NCI-H146 (cell line): ENCODE measurements at places on chromosomes 5 and 9.

DNA sequence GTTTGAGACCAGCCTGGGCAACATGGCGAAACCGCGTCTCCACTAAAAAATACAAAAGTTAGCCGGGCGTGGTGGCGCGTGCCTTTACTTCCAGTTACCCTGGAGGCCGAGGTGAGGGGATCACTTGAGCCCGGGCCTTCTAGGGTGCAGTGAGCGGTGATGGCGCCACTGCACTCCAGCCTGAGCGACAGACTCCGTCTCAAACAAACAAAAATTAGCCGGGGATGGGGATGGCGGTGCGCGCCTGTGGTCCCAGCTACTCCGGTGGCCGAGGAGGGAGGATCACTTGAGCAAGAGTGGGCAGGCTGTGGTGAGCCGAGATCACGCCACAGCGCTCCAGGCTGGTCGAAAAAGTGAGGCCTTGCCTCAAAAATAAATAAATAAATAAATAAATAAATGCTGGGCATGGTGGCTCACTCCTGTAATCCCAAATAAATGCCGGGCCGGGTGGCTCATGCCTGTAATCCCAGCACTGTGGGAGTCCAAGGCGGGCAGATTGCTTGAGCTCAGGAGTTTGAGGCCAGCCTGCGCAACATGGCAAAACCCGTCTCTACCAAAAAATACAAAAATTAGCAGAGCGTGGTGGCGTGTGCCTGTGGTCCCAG, 16.0 kb upstream of the NSD1 start:
- DNase-seq: no peak

DNA sequence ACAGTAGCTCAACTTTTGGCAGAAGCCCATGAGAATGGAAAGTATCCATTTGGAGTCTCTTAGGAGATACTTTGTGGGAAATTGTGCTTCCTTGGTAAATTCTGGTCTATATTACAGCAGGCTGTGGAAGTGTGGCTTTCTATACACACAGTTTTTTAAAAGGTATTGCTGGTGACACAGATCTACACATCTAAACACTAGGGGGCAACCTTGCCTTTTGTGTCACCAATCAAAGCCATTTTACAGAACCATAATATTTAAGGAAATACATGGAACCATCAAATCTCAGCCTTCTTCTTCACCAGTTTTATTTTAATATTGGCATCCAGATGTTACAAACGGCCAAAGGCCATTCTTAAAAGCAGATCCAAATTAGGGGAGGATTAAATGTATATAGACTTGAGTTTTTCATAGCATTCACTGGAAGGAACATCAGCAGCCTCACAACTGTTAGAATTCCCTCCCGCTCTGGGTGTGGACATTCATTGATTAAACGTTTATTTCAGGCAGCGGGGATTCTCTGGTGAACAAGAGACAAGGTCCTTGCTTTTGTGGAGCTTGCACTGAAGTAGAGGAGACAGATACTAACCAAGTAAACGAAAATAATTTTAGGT, 132.4 kb upstream of the EPB41L4A start:
- DNase-seq: peak; percentile 42

GRCh38 chr9:34176089-34176488, 2.8 kb upstream of the UBAP1 start:
- no peak for DNase-seq

DNA sequence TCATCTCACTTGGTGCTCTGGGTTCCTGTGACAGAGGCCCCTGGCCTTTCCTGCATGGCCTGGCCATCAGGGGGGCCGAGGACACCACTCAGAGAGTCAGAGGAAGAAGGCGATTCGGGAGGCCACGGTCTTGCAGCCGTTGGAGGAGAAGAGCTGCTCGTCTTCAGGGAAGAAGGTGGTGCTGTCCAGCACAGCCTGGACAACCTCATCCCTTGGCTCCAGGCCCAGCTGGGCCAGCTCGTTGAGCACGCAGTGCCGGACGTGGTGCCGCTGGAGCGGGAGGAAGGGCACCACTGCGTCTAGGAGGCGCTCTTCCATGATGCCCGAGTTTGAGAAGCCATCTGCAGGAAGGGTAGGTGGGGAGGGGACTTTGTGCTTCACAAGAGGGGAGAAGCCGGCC, 3.2 kb downstream of the TOR2A start:
- DNase-seq: no peak

GRCh38 chr5:68367287-68367686, 151.7 kb downstream of the PIK3R1 start:
- DNase-seq: no peak

DNA sequence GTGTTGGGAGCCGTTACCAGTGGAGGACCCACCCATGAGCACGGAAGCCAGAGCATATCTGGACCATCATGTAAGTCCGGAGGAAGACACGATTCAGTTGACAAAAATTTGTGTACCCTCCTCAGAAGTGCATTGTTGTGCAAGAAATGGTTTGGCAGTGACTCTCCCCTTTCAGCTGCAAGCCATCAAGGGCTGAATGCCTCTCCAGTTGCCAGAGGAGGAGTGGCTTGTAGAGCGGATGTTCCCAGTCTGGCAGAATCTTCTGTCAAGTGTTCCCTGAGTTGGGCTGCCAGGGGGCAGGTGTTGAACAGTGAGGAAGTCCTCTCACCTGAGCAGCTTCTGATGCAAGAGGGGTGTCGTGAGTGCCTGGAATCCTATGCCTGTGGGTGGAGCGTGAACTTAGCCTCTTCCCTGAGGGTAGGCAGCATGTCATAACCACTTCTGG, 27.6 kb upstream of the CDKN2AIPNL start:
- no peak for DNase-seq

GRCh38 chr9:14531341-14532269, 161.6 kb downstream of the ZDHHC21 start:
- peak; percentile 84 for DNase-seq

DNA sequence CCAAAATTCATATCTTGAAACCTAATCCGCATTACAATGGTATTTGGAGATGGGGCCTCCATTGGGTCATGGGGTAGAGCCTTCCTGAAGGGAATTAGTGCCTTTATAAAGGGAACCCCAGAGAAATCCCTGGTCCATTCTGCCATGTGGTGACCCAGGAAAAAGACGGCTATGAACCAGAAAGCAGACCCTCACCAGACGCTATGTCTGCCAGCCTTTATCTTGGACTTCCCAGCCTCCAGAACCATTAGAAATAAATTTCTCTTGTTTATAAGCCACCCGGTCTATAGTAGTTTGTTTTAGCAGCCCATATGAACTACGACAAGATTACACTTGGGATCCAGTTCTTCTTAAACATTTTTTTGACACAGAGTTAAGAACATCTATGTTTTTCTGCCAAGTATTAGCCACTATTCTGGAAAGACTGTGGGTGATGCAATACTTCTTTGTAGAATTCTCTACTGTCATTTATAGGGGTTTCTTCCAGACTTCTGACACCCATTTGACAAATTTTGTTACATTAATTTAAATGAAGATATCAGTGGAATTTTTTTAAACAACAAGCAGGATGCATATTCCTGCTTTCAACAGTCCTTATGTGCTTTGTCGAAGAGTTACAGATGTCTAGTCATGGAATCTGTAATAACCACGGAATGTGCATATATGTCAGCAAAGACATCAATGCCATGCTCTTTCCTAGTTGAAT, 572.4 kb downstream of the NR2F1-AS1 start:
- DNase-seq: no peak

- no peak for DNase-seq
Measured at GRCh38 chr5:95870105-95870672, 47.7 kb upstream of the GLRX start.

- no peak for DNase-seq
Measured at GRCh38 chr9:114682846-114683245, 854 bp upstream of the TEX48 start.

GRCh38 chr9:19876569-19877316, 87.9 kb upstream of the SLC24A2 start:
- DNase-seq: no peak
